Astrocyte (in vitro differentiated cells and primary cell): ENCODE measurements at places on chromosomes 13 and 19. TPM values are rescaled to one million over a fixed set of nuclear protein-coding genes. Genes with fewer than 3 reads are reported as not detected.
A peak's percentile ranks its signal among the peaks of the same experiment; 100 is the strongest.

- peaks cover 3% of the 10 kb centered on the region for H3K27me3 ChIP-seq
- no peak overlapping the region for H3K4me3 ChIP-seq
- no peak overlapping the region for H3K27ac ChIP-seq
- no peaks in the 10 kb centered on the region for H3K4me1 ChIP-seq
- no peak for DNase-seq
- no peaks in the 10 kb centered on the region for H3K36me3 ChIP-seq
Observed at GRCh38 chr13:32300920-32301319, 14.2 kb downstream of the ZAR1L start.

- no peak overlapping the region for H3K4me3 ChIP-seq
- DNase-seq: no peak
- H3K36me3 ChIP-seq: no peaks in the 10 kb centered on the region
Observed at GRCh38 chr13:21800837-21801616, 130.2 kb downstream of the FGF9 start.

GRCh38 chr13:27973291-27973690 is 4.2 kb upstream of the CDX2 start:
- no peak overlapping the region for H3K27ac ChIP-seq
- no peak for DNase-seq
- no peaks in the 10 kb centered on the region for H3K36me3 ChIP-seq
- H3K27me3 ChIP-seq: peaks cover 88% of the 10 kb centered on the region
- no peak overlapping the region for H3K4me3 ChIP-seq

DNA sequence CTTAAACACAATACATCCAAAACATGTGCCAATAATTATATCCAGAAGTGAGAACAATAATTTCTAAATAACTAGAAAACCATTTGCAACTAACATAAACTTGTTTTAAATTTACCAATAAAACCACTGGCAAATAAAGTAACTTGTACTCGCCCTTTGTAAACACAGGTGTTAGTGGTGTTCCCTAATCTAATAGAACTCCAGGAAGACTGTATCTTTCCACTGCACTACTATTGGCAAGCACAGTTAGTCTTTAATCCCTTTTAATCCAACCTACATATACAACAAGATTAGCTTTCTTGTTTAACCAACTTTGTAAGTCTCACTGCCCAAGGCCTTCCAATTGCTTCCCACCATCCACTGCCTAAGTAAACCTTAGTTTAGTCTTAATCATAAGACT is 79.5 kb downstream of the PCDH9 start:
- no peak for DNase-seq
- H3K27me3 ChIP-seq: no peaks in the 10 kb centered on the region
- no peaks in the 10 kb centered on the region for H3K36me3 ChIP-seq

DNA sequence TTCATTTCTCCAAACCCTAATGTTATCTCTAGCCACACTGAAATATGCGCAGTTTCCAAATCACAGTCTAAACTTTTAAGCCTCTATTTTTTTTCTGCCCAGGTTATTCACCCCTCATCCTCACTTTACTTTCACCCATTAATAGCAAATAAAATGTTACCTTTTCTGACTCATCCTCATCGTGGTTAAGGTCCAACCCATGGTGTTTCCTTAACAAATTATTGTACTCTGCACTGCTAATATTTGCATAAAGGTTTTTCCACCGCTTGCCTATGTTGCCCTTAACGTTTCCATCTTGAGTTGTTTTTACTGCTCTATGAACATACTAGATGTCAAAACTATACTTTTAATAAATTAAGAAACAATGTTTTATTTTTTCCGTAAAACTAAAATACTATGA is 780.9 kb upstream of the KLHL1 start:
- H3K4me3 ChIP-seq: no peak overlapping the region
- no peaks in the 10 kb centered on the region for H3K36me3 ChIP-seq
- no peak overlapping the region for H3K27ac ChIP-seq
- no peak for DNase-seq
- H3K4me1 ChIP-seq: no peaks in the 10 kb centered on the region

- no peaks in the 10 kb centered on the region for H3K36me3 ChIP-seq
- H3K27ac ChIP-seq: no peak overlapping the region
- peaks cover 11% of the 10 kb centered on the region for H3K4me1 ChIP-seq
- peaks cover 4% of the 10 kb centered on the region for H3K27me3 ChIP-seq
- DNase-seq: peak; percentile 83
Observed at GRCh38 chr19:53977991-53978731, 13.3 kb upstream of the CACNG6 start.

- no peaks in the 10 kb centered on the region for H3K27me3 ChIP-seq
- H3K27ac ChIP-seq: no peak overlapping the region
- no peak overlapping the region for H3K4me3 ChIP-seq
- peaks cover 16% of the 10 kb centered on the region for H3K36me3 ChIP-seq
- no peaks in the 10 kb centered on the region for H3K4me1 ChIP-seq
Observed at GRCh38 chr19:10388957-10389356, 8.6 kb upstream of the TYK2 start.

DNA sequence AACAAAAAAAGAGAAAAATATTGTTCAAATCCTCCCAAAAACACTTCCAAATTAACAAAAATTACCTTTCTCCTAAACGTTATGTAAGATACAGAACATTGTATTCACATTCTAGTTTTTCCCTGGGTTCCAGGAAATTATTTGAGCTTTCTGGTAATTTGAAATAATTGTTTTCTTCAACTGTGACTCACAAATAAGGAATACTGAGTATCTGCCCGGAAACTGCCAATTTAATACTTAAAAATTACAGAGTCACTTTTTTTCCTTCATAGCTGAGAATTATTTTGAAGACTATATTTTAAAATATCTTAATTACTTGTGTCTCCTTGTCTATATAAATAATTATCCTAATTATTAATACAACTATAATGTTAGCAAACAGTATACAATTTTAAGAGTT is 709.0 kb upstream of the ARGLU1 start:
- no peaks in the 10 kb centered on the region for H3K36me3 ChIP-seq
- DNase-seq: no peak
- no peaks in the 10 kb centered on the region for H3K27me3 ChIP-seq
- no peaks in the 10 kb centered on the region for H3K4me1 ChIP-seq
- no peak overlapping the region for H3K27ac ChIP-seq

GRCh38 chr13:102564564-102564963 is 32.2 kb upstream of the TPP2 start:
- no peaks in the 10 kb centered on the region for H3K4me1 ChIP-seq
- H3K27ac ChIP-seq: no peak overlapping the region
- DNase-seq: no peak
- no peaks in the 10 kb centered on the region for H3K36me3 ChIP-seq
- peaks cover 3% of the 10 kb centered on the region for H3K27me3 ChIP-seq

DNA sequence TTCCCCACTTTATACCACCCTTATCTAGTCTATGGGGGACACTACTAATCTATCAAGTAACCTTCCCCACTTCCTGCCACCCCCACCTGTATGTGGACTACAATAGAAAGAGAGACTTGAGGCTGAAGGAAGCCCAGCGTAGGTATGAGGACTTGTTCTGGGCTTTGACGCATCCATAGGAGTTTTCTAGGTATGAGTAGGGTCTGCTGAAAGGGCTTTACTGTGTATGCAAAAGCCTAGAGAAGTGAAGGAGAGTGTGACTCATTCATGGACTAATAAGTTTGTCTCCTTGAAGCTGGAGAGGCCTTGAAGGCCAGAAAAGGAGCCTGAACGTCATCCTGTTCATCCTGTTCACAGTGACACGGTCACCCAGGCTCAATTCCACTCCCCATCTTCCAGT is 21.8 kb downstream of the TINCR start:
- H3K4me1 ChIP-seq: no peaks in the 10 kb centered on the region
- H3K4me3 ChIP-seq: no peak overlapping the region
- DNase-seq: no peak

DNA sequence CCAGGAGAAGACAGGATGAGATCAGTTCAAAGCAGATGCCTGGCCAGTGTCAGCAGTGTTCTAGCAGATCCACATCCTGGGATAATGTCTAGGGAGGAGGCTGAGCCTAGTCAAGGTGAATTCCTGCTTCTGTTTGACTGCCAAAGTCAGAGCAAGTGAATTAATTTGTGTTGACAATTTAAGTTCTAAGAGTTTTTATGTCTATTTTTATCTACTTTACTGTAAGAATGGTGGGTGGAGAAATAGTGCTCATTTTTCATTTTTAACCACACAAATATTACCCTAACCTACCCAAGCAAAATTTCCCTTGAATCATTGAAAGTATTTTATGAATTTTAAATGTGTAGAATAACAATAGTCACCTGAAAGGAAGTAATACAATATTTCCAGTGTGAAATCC is 207.6 kb upstream of the SLC10A2 start:
- H3K4me1 ChIP-seq: no peaks in the 10 kb centered on the region
- no peaks in the 10 kb centered on the region for H3K36me3 ChIP-seq
- no peak overlapping the region for H3K4me3 ChIP-seq

Gene ZNF443
- 2.5 and 4.3 TPM in 2 replicates for total RNA-seq

Gene MPND
- 10.3 and 14.7 TPM in 2 replicates for total RNA-seq

Gene EDDM13
- not detected in 2 replicates for total RNA-seq
